ENCODE measurements at places on chromosomes 5 and 9.
A peak's percentile ranks its signal among the peaks of the same experiment; 100 is the strongest.

- no peak for DNase-seq
Measured at GRCh38 chr5:10288592-10289219, 19.0 kb downstream of the CMBL start.

GRCh38 chr9:91835632-91836031, 114.4 kb downstream of the ROR2 start:
- DNase-seq = no peak

DNA sequence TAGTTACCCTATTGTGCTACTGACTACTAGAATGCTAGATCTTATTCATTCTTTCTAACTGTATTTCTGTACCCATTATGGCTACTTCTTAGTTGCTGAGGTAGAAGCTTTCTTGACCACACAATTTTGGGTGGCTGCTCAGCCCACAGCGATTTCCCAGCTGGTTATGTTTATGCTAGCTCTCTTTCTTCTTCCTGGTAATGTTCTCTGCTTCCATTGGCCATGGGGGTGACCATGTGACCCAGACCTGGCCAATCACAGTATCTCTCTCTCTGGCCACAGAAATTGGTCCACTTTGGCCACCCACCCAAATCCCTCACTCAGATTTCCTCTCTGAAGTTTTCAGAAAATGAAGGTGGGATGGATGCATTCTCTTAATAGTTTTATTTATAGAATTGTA, 427.9 kb upstream of the CLINT1 start:
- DNase-seq = no peak

DNA sequence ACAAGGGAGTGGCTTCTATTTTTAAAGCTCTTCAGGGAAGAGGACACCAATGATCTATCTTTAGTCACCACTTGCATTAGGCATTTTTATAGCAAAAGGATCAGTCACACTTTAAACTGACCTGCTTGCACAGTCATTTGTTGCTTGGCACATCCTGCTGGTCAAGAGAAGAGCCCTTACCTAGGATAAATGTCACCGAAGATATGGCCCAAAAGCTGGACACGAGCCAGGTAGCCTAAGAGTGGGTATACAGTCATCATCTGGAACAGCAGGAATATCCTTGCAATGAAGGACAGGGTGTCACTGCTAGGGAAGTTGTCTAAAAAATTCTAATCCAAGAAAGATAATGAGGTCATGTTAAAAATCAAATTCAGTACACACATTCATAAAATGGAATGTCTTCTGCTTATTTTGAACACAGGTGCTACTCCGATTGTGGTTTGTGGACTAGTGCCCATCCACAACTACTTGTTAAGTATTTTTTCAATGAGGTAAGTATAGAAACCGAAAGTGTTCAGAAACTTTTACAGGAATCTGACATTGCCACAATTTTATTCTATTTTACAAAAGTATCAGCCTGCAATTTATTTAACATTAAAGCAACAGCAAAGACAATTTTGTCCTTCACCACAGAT, 78.4 kb downstream of the SLC38A9 start:
- no peak for DNase-seq

DNA sequence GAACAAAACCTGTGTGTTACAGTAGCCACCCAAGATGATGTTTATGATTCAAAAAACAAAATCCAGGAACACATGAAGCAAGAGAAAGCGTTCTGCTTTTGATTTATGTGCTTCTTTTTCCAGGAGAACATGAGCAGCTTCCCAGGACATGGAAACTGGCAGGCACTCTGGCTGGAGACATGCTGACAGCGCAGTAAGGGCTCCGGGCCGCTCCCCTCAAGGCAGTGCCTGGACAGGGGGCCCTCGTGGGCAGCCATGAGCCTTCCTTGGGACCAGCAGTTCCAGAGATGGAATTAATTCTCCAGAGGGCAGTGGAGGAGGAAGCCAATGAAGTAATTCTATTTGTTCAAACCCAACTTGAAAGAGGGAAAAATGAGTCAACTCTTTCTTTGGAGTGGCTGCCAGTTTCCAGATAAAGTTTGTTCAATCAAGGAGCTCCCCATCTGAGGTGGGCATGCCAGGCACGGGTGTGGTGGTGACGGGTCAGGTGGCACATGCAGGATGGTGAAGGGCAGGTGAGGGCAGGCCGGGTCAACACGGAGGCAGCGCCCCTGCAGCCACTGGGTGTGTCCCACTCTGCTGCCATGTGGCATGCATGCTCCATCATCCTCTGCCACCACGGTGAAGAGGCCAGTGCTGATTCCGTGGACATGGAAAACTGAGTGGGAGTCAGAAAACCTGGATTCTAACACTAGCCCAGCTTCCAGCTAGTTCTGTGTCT, 83.8 kb downstream of the OTULIN start:
- DNase-seq = no peak

DNA sequence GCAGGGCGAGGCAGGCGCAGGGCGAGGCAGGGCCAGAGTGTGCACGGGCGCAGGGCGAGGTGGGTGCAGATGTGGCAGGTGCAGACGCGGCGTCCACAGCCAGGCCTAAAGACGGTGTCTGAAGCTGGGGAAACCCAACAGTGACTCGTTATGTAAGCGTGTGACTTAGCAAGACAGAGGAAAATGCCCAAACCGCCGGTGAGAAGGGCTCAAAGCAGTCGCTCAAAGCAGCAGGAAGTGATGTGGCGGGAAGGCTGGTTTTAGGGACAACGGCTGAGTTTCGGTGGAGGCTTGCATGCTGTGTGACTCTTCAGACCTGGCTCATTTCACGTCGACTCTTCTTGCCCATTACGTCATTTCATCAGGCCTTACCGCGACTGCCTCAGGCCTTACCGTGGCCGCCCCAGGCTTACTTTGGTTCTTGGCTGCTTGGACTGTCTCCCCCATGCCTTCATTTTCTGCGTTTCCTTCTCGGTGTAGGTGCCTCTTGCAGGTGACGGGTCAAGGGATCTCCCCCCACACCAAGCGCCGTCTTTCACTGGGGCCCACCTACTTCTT, 50.5 kb upstream of the EXOC3 start:
- DNase-seq = peak; percentile 31

- no peak for DNase-seq
Measured at GRCh38 chr5:80309871-80310665, 9.7 kb upstream of the SPZ1 start.

GRCh38 chr9:33489066-33489465, 15.3 kb upstream of the NOL6 start:
- DNase-seq = no peak

GRCh38 chr9:36091026-36091953, 45.2 kb upstream of the GLIPR2 start:
- no peak for DNase-seq

DNA sequence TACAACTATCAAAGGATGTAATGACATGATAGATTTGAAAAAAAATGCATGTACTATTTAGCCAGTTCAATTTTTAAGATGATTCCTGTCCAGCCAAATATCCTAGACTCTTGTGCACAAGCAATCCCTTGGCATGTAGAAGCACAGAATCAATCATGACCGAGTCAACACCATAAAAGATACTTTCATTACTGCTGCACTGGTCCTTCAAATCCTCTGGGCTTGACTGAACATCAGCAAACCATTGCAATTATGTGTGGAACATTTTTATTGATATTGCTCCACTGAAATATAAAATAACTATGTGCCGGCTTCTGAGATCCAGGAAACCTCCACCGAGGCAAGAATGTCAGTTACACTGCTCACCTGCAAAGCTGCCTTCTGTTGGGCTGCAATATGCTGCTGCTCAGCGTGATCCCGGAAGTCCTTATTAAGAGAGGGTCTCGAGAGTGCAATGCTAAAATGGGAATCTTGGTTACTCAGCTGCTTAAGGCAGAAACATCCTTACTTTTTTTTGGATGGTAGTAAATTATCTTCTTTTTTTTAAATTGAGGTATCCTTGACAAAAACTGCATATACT, 28.7 kb downstream of the INIP start:
- DNase-seq = no peak

- no peak for DNase-seq
Measured at GRCh38 chr5:143386725-143387124, 16.8 kb downstream of the NR3C1 start.

DNA sequence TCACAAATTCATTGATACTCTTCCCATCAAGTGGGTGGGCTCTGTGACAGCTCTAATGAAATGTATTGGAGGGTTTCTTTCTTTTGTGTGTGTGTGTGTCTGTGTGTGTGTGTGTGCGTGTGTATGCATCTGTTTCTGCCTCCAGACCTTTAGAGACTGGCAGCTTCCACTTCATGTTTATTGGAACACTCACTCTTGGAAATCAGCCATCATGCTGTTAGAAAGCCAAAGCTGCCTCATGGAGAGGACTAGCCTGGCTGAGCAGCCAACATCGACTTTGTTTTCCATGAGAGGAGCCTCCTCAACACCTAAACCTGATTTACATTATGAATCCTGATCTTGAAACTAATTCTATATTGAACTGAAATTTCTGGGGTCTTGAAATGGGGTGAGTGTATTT, 128.5 kb upstream of the FAM174A start:
- no peak for DNase-seq

GRCh38 chr5:94268226-94268625, 350.2 kb downstream of the KIAA0825 start:
- no peak for DNase-seq

- no peak for DNase-seq
Measured at GRCh38 chr5:52692039-52692438, 95.7 kb upstream of the ITGA1 start.

- DNase-seq = no peak
Measured at GRCh38 chr5:94347130-94347529, 271.3 kb downstream of the KIAA0825 start.

DNA sequence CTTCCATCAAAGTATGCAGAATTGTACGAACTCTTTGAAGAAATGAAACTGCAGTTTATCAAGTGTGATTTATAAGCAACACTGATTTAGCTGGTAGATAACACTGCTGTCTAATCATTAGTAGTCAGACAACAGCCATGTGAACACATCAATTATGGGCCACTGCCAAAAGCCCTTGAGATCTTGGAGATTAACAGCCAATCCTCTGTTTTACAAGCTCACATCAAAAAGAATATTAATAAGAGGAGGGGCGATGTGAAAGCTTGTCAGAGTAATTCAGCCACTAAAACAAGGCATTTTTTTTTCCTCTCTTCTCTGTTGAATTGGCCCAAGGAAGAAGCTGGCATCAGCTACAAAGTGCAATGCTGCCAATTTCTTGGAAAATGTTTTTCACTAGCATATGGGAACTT, 28.1 kb downstream of the ZNF608 start:
- DNase-seq = no peak

DNA sequence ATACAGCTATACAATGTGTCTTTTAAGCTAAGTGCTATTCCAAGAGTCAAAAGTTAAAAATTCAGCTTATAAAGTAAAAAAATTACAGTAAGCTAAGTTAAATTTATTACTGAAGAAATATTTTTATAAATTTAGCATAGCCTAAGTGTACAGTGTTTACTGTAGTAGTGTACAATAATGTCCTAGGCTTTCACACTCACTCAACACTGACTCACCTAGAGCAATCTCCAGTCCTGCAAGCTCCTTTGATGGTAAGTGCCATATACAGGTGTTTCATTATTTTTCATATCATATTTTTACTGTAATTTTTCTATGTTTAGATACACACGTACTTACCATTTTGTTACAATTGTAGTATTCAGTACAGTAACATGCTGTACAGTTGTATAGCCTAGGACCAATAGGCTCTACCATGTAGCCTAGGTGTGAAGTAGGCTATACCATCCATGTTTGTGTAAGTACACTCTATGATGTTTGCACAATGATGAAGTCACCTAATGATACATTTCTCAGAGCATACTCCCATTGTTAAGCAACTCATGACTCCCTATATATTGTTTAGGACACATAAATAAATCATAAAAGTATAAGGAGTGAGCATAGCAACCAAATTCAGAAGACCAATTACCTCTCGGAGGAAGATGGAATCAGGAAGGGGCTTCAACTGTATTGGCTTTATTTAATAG, 165.1 kb upstream of the SLC30A5 start:
- DNase-seq = no peak

GRCh38 chr9:116986015-116986414, 298.9 kb downstream of the TRIM32 start:
- DNase-seq = no peak

GRCh38 chr9:93633492-93634221, 57.3 kb downstream of the PHF2 start:
- no peak for DNase-seq

- DNase-seq = no peak
Measured at GRCh38 chr5:57780306-57780960, 297.8 kb upstream of the ACTBL2 start.

GRCh38 chr9:37471942-37472684, 6.9 kb upstream of the ZBTB5 start:
- no peak for DNase-seq

GRCh38 chr5:107636555-107636954, 34.2 kb downstream of the EFNA5 start:
- no peak for DNase-seq

GRCh38 chr5:119291877-119292276, 63.9 kb upstream of the TNFAIP8 start:
- no peak for DNase-seq

GRCh38 chr9:137880976-137881530, 3.5 kb downstream of the CACNA1B start:
- DNase-seq = no peak

DNA sequence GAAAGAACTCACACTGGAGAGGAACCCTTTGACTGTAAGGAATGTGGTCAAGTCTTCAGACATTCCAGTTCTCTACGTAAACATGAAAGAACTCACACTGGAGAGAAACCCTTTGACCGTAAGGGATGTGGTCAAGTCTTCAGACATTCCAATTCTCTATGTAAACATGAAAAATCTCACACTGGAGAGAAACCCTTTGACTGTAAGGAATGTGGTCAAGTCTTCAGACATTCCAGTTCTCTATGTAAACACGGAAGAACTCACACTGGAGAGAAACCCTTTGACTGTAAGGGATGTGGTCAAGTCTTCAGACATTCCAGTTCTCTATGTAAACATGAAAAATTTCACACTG, 32.6 kb downstream of the MAPK9 start:
- DNase-seq = no peak

DNA sequence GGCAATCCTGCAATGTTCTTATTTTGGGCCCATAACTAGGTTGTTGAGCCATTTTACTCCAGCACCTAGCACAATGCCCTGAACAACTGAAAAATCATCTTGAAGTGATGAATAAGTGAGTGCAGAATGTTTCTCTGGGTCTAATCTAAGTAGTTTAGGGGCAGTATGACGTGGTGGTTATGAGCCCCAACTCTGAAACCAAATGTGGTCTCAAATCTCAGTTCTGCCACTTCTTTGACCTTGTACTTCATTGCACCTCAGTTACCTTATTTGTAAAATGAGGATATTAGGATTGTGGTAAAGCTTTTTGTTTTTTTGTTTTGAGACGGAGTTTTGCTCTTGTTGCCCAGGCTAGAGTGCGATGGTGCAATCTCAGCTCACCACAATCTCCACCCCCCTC, 80.9 kb upstream of the SNX2 start:
- no peak for DNase-seq

DNA sequence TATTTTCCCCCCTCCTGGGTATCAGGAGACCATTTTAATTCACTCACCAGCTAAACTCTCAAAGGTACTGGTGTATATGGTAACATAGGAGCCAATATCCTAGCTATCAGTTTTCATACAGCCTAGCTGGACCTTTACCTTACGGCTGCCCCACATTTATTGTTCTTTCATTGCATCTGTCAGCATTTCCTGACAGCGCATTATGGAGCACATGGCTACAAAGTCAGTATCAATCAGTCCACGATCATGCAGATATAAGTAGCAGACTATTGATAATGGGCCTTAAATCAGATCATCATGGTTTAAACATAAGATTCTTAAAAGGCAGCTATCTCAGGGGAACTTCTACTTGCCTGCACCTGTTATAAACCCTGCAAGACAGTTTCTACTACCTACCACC, 304.7 kb downstream of the KIAA0825 start:
- DNase-seq = no peak

Measured in stimulated activated CD4-positive, alpha-beta T cell treated with anti-CD3 and anti-CD28 coated beads, TNF-alpha, amount 100 ng/mL, for 1 hour (primary cell).